Esophagus muscularis mucosa (tissue), 4 donors: ENCODE measurements at places on chromosomes 16 and 17. TPM values are rescaled to one million over a fixed set of nuclear protein-coding genes. Genes with fewer than 3 reads are reported as not detected.
A peak's percentile ranks its signal among the peaks of the same experiment; 100 is the strongest.

DNA sequence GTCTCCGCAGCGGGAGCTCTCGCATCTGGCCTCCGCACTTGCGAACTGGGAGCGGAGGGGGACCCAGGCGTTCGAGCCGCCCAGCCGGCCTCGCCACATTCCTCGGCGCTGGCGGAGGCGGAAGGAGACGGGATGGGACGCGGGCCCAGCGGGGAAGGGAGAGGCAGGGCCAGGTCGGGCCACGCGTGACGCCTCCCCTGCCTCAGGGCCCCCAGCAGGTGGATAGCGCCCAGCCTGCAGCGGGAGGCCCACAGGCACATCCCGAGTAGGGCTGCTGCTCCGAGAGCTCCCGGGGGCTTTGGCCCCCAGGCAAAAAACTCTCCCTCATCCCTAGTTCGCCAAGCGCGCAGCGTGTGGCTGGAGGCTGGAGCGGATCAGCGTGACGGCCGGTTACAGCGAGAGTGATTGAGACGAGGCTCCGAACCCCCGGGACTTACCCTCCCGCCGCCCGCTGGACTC is 800 bp downstream of the PLEKHH3 start:
- DNase-seq: no peak

- DNase-seq: no peak
Observed at GRCh38 chr17:62888148-62888547, 77.9 kb upstream of the TANC2 start.

DNA sequence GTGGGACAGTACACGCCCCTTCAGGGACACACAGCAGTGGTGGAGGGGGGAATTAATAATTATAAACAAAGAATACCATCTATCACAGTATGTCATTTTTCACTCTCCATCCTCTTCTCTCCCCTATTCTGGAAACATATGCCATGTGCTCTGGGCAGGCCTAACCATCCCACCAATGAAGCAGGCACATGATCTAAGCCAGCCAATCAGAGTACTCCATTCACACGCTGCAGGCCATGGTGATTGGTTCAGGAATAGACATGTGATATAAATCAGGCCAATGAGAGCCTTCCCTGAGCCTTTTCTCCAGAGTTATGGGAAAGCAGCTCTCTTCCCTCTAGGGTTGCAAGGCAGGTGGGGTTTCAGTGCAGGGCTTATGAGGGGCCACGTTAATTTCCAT is 36.5 kb downstream of the GSG1L start:
- no peak for DNase-seq

DNA sequence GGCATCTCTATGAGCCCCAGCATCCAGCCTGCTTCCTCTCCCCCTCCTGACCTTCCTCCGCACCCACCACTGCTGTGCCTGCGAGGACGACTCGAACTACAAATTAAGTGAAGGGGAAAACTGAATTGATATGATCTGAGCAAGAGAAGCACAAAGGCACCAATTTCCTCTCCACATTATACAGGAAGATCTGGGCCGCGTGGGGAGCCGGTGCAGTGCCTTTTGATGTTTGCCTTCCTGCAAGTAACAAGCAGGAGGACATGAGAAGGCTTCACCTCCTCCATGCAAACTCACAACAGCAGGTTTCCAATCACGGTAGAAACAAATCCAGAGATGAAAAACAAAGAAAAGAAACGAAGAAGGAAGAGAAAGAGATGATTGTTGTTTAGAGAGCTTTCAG is 57.8 kb upstream of the MMP2 start:
- no peak for DNase-seq

GRCh38 chr17:82846061-82846691 is 6.4 kb upstream of the ZNF750 start:
- DNase-seq: no peak

- DNase-seq: peak; percentile 97
Observed at GRCh38 chr16:5071681-5072333, at the start of gene ALG1. ALG1 (plus strand) TSS chr16:5071843; CDS start chr16:5071850, 7 bp downstream.

DNA sequence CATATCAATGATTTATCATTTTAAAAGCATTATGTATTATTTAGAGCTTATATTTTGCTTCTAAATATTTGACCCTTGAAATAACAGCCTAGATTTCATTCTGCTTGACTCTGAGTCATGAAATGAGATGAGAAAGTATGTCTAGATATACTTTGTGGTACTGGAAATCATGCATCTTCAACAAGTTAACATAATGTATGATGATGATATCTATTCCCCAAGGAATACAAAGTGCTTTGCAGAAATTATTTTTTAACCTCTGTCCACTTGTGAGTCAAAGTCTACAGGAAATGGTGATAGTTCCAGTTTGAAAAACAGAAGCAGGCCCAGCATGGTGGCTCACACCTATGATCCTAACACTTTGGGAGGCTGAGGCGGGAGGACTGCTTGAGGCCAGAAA is 36.1 kb downstream of the GOSR1 start:
- DNase-seq: no peak

DNA sequence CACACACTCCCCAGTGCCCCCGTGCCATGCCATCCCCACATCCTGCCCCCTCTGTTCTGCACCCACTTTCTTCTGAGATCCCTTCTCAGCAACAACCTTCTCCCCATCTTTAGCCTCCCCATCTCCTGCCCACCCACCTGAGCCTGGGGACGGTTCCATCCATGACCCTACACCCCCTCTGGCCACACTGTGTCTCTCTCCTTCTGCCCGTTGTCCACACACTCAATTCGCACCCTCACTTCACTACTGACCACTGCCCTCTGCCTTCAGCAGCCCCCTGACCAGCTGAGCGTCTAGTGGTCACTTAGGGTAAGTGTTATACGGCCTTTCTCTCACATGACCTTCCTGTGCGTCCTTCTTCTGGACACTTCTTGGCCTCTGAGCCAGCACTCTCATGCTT is 6.1 kb downstream of the ARHGAP27 start:
- no peak for DNase-seq

- DNase-seq: no peak
Observed at GRCh38 chr16:71576971-71577370, at the start of gene TAT. TAT (minus strand) TSS chr16:71577092; CDS start chr16:71576415, 677 bp downstream.

DNA sequence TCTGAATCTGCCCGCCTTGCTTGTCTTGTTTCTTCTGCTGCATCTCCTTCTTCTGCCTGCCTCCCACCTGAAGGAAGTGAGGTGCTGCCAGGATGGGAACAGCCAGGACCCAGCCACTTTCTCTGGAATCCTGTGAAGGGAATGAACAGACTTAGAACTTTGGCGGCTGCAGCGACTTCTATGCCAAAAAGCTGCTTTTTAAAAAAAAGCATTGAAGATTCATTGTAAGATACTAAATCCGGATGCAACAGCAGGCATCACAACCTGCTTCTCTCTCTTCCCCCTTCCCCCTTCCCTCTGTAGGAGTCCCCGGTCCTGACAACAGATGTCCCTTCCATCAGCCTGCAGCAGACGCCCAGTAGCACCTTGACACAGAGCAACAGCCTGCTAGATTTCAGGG is 176.3 kb downstream of the HS3ST4 start:
- peak; percentile 34 for DNase-seq

GRCh38 chr17:38549285-38549684 is 56.5 kb downstream of the SRCIN1 start:
- DNase-seq: no peak

GRCh38 chr16:29000019-29000418 is 15.2 kb downstream of the LAT start:
- no peak for DNase-seq

DNA sequence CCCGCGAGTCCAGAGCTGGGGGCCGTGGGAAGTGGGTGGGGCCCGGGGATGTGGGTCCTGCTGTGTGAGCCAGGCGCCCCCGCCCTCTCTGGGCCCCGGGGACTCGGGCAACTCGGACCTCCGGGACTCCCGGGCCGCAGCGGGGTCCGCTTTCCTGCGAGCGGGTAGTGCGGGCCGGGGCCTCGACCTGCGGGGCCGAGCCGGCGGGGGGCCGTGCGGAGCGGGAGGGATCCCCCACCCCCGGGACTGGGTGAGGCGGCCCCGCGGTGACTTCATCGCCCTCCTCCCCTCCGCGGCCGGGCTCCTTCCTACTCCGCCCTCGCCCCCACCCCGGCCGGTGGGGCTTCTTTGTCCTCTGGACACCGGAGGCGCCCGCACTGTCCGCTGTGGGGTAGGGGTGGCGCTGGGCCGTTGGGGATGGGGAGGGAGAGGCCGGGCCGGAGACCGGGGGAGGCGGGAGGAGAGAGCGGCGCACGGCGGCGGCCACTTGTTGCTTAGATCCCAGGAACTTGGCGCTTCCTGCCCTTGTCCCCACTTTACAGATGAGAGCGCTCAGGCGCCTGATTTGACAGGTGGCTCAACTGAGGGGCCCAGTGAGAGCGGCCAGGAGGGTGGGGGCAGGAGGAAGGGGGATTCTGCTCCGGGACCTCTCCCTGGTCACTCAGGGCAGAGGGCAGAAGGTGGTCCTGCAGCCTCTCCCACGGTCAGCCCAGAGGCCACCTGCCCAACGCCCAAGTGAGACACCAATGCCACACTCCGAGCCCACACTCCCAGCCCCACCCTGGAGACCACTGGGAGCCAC is 874 bp downstream of the CMTM3 start:
- no peak for DNase-seq

- no peak for DNase-seq
Observed at GRCh38 chr16:13510425-13511151, 409.4 kb upstream of the ERCC4 start.

DNA sequence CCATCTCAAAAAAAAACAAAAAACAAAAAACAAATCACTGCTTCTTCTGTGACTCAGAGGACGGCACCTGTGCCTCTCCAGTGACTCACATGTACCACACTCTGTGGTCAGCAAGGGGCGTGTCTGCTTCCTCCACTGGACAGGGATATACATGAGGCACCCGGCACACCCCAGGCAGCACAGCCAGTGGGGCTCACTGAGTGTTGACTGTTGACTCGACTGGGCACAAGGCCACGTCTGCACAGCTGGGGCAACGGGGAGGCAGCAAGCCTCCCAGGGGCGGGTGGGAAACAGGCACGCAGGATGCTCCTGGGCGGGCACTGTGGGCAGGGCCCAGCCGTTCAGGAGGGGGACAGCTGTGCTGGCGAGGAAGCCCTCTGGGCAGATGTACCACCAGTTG is 64.1 kb downstream of the TIMM22 start:
- DNase-seq: no peak

DNA sequence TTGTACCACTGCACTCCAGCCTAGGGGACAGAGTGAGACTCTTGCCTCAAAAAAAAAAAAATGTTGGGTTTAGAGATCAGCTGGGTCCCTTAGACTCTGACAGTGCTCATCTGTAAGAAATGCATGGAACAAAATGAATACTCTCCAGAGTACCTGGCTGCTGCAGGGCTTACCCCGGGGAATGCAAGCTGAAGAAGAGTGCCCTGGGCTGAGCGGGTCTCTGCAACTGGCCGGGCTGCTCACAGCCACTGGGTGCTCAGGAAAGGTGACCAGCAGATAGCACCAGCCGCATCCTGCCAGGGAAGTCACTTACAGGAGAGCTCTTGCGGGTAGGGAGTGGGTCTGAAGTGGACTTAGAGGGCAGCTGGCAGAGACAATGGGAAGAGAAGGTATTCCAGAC is 82.1 kb downstream of the GAS7 start:
- no peak for DNase-seq

DNA sequence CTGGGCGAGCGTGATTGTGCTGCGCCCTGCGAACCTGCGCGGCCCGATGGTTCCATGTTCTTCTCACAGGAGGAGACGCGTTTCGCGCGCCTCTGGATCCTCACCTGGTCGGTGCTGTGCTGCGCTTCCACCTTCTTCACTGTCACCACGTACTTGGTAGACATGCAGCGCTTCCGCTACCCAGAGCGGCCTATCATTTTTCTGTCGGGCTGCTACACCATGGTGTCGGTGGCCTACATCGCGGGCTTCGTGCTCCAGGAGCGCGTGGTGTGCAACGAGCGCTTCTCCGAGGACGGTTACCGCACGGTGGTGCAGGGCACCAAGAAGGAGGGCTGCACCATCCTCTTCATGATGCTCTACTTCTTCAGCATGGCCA is 1.0 kb downstream of the FZD2 start:
- no peak for DNase-seq

DNA sequence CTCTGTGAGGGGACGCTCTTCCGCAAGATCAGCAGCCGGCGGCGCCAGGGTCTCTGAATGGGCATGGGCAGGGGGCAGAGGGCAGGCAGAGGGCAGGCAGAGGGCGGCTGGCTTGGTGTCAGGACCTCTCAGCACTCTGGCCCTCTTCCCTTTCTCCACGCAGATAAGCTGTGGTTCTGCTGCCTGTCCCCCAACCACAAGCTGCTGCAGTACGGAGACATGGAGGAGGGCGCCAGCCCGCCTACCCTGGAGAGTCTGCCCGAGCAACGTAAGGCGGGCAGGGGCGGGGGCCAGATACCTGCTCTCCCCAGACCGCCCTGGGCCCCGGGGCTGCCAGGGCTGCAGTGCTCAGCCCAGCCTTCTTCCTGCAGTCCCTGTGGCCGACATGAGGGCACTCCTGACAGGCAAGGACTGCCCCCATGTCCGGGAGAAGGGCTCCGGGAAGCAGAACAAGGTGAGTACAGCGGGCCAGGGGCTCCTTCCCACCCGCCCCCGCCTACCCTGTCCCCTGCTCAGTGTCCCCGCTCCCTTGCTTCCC is 4.1 kb downstream of the ELMO3 start:
- DNase-seq: no peak

DNA sequence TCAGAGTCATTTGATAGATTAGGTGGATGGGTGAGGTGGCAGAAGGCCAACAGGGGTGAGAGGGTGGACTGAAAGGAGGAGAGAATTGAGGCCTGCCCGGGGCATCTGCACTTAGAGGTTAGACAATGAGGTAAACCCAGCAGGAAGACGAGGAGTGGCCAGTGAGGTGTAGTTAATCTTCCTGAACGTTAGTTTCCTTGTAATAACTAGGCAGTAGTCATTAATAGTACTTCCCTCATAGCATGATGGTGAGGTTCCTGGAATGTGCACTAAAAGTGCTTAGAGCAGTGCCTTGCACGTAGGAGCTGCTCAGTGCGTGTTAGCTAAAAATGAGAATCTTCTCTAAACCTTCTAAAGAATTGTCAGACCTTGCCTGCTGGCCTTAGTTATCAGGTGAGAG is 13.5 kb upstream of the KSR1 start:
- DNase-seq: no peak

DNA sequence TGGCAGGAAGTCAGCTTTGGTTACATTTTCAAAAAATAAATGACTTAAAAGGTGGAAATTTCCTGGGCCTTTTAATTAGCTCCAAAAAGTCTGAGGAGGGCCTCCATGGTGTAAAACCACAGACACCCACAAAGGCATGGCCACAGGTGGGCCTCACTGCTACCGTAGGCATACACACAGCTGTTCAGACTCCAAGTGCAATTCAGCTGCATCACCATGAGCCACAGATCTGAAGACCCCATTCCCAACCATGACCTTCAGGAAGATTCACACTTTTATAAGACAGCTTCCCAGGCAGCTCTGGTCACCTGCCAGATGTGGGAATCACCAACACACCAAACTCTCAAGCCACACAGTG is 20.6 kb downstream of the CSNK2A2 start:
- DNase-seq: no peak

GRCh38 chr17:60102632-60103096 is 23.9 kb upstream of the HEATR6 start:
- DNase-seq: no peak

NUBP2 gene
- 89.7 TPM for total RNA-seq

CMTM1 gene
- total RNA-seq: 2.0 TPM

AOC3 gene
- 108 TPM for total RNA-seq

ITGAX gene
- 1.4 TPM for total RNA-seq

RTN4RL1 gene
- 0.86 TPM for total RNA-seq

CA5A gene
- not detected for total RNA-seq

HEATR9 gene
- total RNA-seq: not detected
